ENCODE measurements at places on chromosomes 1 and 21.
A peak's percentile ranks its signal among the peaks of the same experiment; 100 is the strongest.

- H3K4me1 ChIP-seq = peaks cover 9% of the 10 kb centered on the region
- DNase-seq = no peak
- peaks cover 3% of the 10 kb centered on the region for H3K36me3 ChIP-seq
- no peak overlapping the region for H3K27ac ChIP-seq
- peaks cover 19% of the 10 kb centered on the region for H3K27me3 ChIP-seq
Observed at GRCh38 chr21:42392731-42393442, 3.0 kb downstream of the TMPRSS3 start.

DNA sequence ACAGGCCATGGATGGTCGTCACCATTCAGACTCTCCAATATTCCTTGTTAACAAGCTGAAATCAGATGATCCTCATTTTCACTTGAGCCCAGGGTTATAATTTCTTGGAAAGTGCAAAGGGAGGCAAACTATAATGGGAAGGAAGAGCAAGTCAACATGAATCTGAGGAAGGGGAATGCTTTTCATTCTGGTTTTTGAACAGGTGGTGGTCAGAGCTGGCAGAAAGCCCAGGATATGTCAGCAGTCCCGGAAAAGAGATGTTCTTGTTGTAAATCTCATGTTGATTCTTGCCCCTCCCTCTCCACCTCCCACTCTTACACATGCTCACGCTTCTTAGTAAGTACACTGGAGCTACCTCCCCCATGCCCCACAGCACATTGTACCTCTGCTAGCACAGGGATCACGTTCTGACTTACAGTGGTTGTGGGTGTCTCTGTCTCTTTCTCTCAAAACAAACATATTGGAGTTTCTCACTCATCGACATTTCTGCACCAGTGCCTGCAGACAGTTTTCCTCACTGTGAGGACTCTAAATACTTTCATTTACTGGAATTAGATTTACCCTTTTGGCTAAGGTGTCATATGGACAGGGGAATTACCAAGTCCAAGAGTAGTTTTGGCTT is 77.6 kb downstream of the XCL2 start:
- peaks cover 8% of the 10 kb centered on the region for H3K27me3 ChIP-seq
- H3K27ac ChIP-seq = peak overlapping the region; percentile 15
- no peak for DNase-seq
- H3K4me3 ChIP-seq = no peak overlapping the region
- H3K36me3 ChIP-seq = peaks cover 5% of the 10 kb centered on the region

- DNase-seq = no peak
- H3K4me1 ChIP-seq = no peaks in the 10 kb centered on the region
- no peaks in the 10 kb centered on the region for H3K36me3 ChIP-seq
- no peak overlapping the region for H3K27ac ChIP-seq
- no peak overlapping the region for H3K4me3 ChIP-seq
- peaks cover 14% of the 10 kb centered on the region for H3K27me3 ChIP-seq
Observed at GRCh38 chr1:2985067-2985561, 36.2 kb upstream of the ACTRT2 start.

DNA sequence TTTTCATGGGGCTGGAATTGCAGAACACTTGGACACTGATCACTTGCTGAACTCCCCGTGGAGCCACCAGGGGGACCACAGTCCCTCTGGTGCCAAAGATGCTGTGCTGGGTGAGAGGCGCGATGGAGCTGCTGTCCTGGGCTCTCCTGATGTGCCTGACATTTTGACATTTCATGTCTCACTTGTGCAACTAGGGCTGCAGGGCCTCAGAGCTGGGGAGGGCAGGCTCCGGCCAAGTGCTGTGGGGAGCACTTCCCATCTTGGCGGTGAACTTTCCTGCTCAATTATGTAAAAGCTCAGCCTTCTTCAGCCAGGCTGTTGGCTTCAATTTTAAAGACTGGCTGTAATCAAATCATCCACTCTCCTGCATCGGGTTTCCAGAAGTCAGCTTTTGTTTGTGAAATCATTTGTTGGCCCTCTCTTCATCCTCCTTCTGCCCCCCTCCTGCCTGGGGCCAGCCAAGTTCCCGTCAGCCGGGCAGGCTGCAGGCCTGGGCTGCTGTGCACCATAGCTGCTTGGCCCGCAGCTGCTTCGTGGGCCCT is 36.8 kb downstream of the KCNAB2 start:
- H3K4me1 ChIP-seq = no peaks in the 10 kb centered on the region
- H3K36me3 ChIP-seq = peaks cover 23% of the 10 kb centered on the region
- no peak for DNase-seq

- H3K36me3 ChIP-seq = no peaks in the 10 kb centered on the region
- H3K27ac ChIP-seq = no peak overlapping the region
- peaks cover 6% of the 10 kb centered on the region for H3K27me3 ChIP-seq
Observed at GRCh38 chr21:14319805-14320204, 63.1 kb downstream of the HSPA13 start.

GRCh38 chr1:204530932-204531331 is 14.7 kb downstream of the MDM4 start:
- peak overlapping the region; percentile 2 for H3K4me3 ChIP-seq
- peak overlapping the region; percentile 70 for H3K27ac ChIP-seq
- H3K27me3 ChIP-seq = no peaks in the 10 kb centered on the region
- H3K36me3 ChIP-seq = peaks cover 20% of the 10 kb centered on the region
- peaks cover 16% of the 10 kb centered on the region for H3K4me1 ChIP-seq
- DNase-seq = no peak

DNA sequence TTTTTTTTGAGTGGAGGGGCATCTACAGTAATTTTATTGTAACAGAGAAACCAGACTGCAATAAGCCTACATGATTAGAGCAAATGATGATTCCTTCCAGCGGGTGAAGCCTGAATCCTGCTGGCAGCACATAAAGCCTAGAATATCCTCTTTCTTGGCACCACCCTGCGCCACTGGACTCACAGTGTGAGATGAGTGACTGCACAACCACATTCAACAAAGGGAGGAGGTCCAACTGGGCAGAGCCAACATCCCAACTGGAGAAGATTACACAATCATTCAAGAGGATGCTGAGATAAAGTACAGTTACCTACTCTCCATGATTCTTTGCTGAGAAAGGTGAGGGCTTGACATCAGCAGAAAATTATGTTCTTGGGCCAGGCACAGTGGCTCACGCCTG is 67.4 kb downstream of the TNFSF4 start:
- no peak overlapping the region for H3K27ac ChIP-seq
- no peaks in the 10 kb centered on the region for H3K27me3 ChIP-seq
- DNase-seq = no peak

DNA sequence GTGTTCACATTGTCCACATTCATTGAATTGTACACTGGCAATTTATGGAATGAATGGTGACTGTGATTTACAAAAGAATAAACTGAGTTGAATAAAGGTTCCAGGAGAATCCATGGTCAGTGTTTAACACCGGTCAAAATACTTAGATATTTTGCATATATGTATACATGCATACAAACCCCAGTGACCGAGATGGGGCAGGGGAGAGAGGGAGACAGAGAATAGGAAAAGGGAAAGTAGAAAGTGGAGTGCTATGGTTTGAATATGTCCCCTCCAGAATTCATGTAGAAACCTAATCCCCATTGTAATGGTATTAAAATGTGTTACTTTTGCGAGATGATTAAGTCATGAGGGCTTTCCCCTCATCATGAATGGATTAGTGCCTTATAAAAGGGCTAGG is 154.4 kb downstream of the TTLL7 start:
- peaks cover 2% of the 10 kb centered on the region for H3K36me3 ChIP-seq
- no peaks in the 10 kb centered on the region for H3K27me3 ChIP-seq
- DNase-seq = no peak
- no peaks in the 10 kb centered on the region for H3K4me1 ChIP-seq
- H3K27ac ChIP-seq = no peak overlapping the region

DNA sequence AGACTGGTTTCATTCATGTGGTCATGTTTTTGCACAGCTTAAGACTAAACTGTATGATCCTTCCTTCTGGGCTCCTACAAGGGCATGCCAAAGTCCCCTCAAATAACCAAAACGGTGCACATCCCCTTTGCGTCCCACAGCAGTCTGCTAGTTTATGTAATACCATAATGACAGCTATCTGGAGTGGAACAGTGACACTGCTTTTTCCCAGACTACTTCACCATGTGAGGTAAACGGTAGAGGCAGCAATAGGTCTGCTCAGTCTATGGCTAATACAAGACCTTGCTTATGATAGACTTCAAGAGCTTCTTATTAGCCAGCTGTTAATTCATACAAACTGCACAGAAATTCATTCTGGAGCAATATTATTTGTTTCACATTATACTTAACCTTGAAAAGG is 395.5 kb downstream of the SMYD3 start:
- H3K27ac ChIP-seq = no peak overlapping the region
- H3K4me1 ChIP-seq = peaks cover 4% of the 10 kb centered on the region
- no peaks in the 10 kb centered on the region for H3K27me3 ChIP-seq
- H3K36me3 ChIP-seq = peaks cover 27% of the 10 kb centered on the region
- no peak for DNase-seq

- H3K36me3 ChIP-seq = peaks cover 20% of the 10 kb centered on the region
- no peak overlapping the region for H3K4me3 ChIP-seq
- no peak for DNase-seq
- H3K27ac ChIP-seq = no peak overlapping the region
- H3K27me3 ChIP-seq = no peaks in the 10 kb centered on the region
Observed at GRCh38 chr1:24903011-24903461, 27.0 kb downstream of the RUNX3 start.

DNA sequence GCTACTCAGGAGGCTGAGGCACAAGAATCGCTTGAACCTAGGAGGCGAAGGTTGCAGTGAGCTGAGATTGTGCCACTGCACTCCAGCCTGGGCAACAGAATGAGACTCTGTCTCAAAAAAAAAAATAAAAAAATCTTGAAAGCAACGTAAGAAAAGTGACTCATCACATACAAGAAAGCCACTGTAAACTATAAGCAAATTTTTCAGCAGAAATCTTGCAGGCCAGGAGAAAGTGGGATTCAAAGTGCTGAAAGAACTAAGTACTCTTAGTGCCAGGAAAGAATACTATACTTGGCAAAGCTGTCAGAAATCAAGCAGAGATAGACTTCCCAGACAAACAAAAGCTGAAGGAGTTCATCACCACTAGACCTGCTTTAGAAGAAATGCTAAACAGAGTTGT is 4.4 kb upstream of the HMGN1 start:
- no peak overlapping the region for H3K4me3 ChIP-seq
- no peaks in the 10 kb centered on the region for H3K36me3 ChIP-seq
- H3K4me1 ChIP-seq = peaks cover 2% of the 10 kb centered on the region
- H3K27me3 ChIP-seq = peaks cover 5% of the 10 kb centered on the region
- H3K27ac ChIP-seq = no peak overlapping the region

DNA sequence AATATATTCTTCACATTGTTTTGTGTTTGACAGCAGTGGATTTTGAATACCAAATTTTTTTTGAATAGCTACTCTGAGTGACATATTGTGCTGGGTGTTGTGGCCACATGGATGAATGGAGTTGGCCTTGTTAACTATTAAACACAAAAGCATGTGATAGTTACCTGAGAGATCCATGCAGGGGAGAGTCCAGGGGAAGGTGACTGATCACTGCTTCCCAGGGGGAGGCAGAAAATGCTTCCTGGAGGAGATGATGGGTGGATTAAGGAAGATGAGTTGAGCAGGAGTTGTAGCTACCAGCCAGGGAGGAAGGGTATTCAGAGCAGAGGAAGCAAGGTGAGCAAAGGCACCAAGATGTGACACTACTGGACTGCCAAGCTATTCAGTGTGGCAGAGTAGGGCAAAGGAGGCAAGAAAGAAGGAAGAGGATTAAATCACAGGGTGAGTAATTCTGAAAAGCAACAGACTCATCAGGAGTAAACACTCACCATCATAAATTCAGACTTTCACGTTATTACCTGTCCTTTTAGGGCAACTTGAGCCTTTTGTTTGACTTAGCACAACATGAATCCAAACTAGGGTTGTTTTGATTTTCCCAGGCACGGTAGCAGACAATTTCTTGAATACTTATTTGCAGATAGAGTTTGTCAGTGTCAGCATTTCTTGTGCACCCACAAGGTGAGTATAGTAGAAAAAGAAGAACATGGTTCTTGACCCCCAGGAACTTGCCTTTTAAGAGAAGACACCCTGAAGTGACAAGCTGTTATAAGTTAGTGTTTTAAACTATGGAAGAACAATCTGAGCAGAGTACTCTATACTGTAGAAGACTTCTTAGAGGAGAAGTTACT is 4.2 kb downstream of the CD46 start:
- no peak overlapping the region for H3K4me3 ChIP-seq
- no peaks in the 10 kb centered on the region for H3K27me3 ChIP-seq
- H3K27ac ChIP-seq = no peak overlapping the region
- peaks cover 12% of the 10 kb centered on the region for H3K36me3 ChIP-seq

- H3K27me3 ChIP-seq = no peaks in the 10 kb centered on the region
- no peak overlapping the region for H3K27ac ChIP-seq
- no peaks in the 10 kb centered on the region for H3K36me3 ChIP-seq
- H3K4me1 ChIP-seq = peaks cover 4% of the 10 kb centered on the region
- no peak for DNase-seq
Observed at GRCh38 chr1:184225283-184226099, 161.3 kb upstream of the C1orf21 start.

DNA sequence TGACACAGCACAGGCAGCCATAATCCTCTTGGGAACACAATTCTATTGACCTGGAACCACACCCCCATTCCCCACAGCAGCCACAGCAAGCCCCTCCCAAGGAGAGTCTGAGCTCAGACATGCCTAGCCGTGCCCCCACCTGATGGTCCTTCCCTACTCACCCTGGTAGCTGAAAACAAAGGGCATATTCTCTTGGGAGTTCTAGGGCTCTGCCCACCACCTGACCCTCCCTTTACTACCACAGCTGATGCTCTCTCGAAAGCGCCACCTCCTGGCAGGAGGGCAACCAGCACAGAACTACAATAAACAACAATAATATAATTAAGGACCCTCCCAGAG is 184.8 kb upstream of the COA6 start:
- no peaks in the 10 kb centered on the region for H3K36me3 ChIP-seq
- H3K4me1 ChIP-seq = no peaks in the 10 kb centered on the region
- no peak overlapping the region for H3K4me3 ChIP-seq
- no peak overlapping the region for H3K27ac ChIP-seq
- H3K27me3 ChIP-seq = peaks cover 18% of the 10 kb centered on the region

DNA sequence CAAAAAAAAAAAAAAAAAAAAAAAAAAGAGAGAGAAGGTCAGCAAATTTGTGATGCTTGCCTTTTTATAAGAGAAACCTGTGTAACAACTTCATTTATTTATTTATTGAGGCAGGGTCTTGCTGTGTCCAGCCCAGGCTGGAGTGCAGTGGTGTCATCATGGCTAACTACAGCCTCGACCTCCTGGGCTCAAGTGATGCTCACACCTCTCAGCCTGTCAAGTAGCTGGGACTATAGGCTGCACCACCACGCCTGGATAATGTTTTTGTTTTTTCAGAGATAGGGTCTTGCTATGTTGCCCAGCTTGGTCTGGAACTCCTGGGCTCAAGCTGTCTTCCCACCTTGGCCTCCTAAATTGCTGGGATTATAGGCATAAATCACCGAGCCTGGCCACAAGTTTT is 42.4 kb downstream of the DHCR24 start:
- no peaks in the 10 kb centered on the region for H3K27me3 ChIP-seq
- no peak for DNase-seq
- no peaks in the 10 kb centered on the region for H3K4me1 ChIP-seq
- H3K27ac ChIP-seq = no peak overlapping the region

GRCh38 chr1:228860911-228861831 is 125.9 kb downstream of the RHOU start:
- peaks cover 24% of the 10 kb centered on the region for H3K27me3 ChIP-seq
- H3K4me1 ChIP-seq = no peaks in the 10 kb centered on the region
- DNase-seq = no peak

- H3K27ac ChIP-seq = no peak overlapping the region
- H3K36me3 ChIP-seq = no peaks in the 10 kb centered on the region
- peaks cover 3% of the 10 kb centered on the region for H3K27me3 ChIP-seq
- H3K4me3 ChIP-seq = no peak overlapping the region
Observed at GRCh38 chr1:84704872-84705417, 14.7 kb upstream of the SSX2IP start.

- H3K4me1 ChIP-seq = no peaks in the 10 kb centered on the region
- no peak overlapping the region for H3K4me3 ChIP-seq
- DNase-seq = no peak
- peaks cover 16% of the 10 kb centered on the region for H3K36me3 ChIP-seq
Observed at GRCh38 chr1:35629051-35629450, 12.3 kb downstream of the PSMB2 start.
